ENCODE measurements at places on chromosomes 12 and 14.

- no peak for DNase-seq
These were observed 113.7 kb downstream of the BMP4 start for GRCh38 chr14:53842938-53843337.

DNA sequence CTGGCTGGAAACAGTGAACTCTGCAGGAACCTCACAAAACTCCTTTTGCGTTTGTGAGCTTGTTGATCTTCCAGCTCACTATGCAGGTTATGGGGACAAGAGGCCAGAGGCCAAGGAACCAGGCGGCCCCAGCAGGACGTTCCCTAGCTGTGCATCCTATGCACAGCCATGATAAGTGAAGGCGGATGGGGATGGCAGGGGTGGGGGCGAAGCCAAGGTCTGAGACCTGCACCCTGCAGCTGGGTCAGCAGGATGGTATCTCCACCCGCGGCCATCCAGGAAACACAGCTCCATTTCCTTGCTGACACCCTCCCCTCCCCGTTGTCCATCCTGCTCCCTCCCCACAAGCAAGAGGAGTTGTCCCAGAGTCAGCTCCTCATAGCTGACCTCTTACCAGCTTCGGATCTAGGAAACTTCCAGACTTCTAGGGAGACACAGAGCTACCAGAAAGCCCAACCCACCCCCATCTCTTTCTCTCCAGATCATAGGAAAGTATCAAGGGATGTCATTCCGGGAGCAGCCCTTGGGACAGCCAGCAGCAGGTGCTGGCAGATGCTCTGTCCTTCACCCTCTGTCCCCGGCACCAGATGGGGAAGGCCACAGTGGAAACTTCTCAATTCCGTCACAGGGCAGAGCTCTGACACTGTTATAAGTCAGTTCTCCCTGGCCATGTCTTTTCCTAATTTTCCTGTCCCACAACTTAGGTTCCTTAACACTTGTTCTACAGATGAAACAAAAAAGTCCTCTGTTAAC is 9.4 kb downstream of the ZBTB39 start:
- no peak for DNase-seq

- no peak for DNase-seq
These were observed 43.9 kb upstream of the SYCP3 start for GRCh38 chr12:101783150-101783549.

- DNase-seq, result no peak
These were observed 8.5 kb downstream of the ITGB7 start for GRCh38 chr12:53198486-53199110.

DNA sequence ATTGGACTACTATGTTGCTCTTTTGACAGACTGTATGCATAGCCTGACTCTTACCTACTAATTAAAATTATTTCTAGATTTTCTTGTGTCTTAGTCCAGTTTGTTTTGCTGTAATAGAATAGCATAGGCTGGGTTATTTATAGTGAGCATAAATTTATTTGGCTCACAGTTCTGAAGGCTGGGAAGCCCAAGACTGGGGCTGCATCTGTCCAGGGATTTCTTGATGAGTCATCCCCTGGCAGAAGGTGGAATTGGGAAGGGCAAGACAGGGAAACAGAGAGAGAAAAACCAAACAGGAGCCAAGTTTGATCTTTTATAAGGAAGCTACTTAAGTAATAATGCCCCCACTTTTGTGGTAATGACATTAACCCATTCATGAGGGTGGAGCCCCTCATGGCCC is 759.2 kb upstream of the LRFN5 start:
- DNase-seq, result no peak

Data from NCI-H2107 (cell line).